Tibial artery (tissue), 4 donors: ENCODE measurements at places on chromosomes 2 and 18.

DNA sequence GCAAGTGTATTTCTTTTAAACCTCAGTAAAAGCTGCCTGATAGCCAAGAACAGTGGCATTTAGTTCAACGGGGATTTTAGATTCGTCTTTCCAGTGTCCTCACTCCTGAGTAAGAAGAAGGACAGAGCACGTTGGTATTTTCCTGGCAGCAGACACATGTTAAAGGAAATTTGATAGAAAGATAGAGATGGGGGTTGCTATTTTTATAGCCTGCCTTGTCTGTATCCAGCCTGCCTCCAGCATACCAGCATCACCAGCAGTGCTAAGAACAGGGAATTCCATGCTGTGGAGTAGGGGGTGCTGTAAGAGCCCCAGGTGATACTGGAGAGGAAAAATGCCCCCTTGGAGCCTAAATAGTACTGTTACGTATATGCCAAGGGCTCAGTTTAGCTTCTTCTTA is 1.1 kb upstream of the SMYD1 start:
- DNase-seq = no peak

- no peak for DNase-seq
Measured at GRCh38 chr2:1405967-1406366, 7.3 kb upstream of the TPO start.

DNA sequence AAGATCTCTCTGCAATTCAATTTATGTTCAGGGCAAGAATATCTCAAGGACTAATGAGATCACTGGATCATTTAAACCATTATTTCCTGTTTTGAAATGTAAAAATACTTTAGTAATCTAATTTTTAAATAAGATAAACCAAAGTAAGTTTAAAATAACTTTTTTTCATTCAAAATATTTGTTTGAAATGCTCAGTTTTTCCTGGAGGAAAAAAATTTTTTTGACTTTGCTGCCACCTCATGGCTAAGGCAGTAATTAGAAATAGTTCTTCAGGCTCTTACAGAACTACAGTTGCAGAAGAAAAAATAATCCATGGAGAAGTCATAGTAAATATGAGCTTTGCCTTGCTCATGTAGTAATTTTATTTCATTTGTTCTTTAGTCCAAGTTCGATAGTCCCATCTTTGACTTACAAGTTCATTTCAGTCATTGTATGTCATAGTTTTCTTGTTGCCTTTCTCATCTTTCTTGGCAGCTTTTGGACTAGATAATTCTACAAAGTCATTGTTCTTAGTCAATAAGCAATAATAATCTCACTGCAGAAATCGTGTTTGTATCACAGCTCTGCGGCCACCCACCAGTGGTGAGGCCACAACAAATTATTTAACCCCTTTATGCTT is 127.4 kb downstream of the DPP4 start:
- DNase-seq = no peak

DNA sequence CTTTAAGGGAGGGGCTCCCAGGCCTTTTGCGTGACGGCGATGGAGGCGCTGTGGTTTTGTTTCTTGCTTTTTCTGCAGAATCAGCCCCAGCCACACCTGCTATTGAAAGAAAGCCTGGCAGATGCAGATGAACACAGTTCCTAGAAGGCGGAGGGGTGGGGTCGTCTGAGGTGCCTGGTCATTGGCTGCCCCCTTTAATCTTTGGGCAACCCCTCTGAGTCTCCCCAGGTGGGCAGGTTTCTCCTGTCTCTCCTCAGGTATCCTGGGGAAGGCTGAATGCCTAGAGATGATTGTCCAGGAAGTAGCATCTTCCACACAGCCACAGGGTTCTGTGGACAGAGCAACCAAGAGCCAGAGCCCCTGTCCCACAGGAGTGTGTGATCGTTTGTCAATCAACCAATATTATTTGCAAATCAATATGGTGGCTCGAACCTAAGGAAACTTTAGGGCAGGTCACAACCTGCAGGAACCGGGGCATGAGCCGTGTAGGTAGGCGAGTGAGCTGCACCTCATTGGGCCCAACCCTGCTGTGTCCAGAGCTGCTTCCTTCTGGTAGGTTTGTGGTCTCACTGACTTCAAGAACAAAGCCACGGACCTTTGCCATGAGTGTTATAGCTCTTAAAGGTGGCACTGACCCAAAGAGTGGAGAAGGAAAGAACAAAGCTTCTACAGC is 104.3 kb downstream of the NDUFA10 start:
- DNase-seq = peak; percentile 48

DNA sequence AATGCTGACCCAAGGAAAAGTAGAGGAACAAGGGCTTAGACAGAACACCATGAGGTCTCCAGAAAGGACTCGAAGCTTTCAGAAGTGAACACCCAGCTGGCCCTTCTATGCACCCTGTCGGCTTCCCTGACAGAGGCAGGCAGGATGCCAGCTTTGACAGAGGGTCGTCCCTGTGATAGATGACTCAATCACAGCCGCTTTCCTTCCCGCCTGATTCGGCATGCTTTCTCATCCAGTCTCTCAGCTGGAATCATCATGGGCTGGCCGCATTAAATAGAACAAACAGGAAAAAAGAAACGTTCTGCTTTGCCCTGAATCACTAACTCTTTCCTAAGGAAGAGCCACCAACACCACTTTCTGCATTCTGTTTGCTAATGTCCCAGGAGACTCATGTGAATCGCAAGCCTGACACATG is 140.3 kb upstream of the RAB12 start:
- no peak for DNase-seq

GRCh38 chr18:45793264-45793965 is 32.1 kb upstream of the SIGLEC15 start:
- no peak for DNase-seq

DNA sequence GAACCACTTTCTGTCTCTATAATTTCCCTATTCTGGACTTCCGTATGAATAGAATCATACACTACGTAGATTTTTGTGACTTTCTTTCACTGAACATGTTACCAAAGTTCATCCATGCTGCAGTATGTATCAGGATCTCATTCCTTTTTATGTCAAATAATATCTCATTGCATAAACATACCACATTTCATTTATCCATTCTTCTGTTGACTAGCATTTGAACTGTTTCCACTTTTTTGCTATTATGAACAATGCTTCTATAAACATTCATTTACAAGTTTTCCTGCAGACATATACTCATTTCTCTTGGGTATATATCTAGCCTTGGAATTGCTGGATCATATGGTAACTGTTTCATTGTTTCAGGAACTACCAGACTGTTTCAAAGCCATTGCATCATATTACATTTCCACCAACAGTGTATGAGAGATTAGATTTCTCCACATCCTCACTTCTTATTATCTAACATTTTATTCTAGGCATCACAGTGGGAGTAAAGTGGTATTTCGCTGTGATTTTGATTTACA is 186.2 kb downstream of the DYM start:
- no peak for DNase-seq

DNA sequence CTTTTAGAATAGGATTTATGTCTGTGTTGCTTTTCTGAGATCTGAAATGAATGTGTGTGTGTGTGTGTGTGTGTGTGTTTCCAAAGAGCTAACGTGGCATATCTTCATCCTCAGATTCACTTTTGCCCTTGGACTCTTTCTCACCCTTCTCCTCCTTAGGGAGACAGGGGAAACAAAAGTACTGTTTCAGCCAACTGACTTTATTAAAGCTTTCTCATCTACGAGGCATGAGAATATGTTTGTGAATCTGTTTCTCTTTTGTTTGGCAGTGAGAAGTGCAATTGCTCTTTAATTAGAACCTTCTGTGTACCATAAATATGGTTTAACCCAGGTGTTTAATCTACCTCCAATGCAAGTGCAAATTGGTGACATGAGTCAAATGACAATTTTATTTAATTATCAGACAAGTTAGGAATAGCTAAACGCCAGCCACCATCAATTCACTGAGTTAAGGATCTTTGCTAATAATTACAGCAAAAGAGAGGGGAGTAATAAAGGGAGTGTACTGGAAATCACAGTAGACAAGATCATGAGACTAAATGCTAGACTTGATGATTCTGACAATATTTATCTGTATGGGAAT is 186.4 kb upstream of the COL3A1 start:
- DNase-seq = no peak

GRCh38 chr2:133673305-133673905 is 105.1 kb upstream of the NCKAP5 start:
- DNase-seq = no peak

DNA sequence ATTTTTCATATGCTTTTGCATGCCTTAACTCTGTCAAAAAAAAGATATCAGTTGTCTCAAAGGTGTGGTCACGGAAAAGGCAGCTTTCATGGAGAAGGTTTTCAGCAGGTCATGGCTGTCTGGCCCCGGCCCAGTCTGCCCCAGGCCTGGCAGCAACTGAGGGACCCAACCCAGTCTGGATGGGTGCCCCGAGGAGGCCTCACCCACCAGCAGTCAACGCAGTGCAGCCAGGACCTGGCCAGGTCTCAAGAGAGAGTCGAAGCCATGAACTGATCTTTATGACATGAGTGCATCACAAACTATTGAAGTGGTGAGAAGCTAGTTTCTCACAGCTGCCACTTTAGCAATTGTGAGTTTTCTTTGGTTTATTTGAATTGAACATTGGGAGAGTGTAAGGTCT is 7.9 kb downstream of the TUBB6 start:
- DNase-seq = no peak

GRCh38 chr2:74515981-74516633 is 1.9 kb downstream of the TLX2 start:
- peak; percentile 67 for DNase-seq

- DNase-seq = no peak
Measured at GRCh38 chr2:198098918-198099317, 294.5 kb downstream of the PLCL1 start.

- DNase-seq = peak; percentile 79
Measured at GRCh38 chr18:3585656-3586509, 135.9 kb downstream of the TGIF1 start.

DNA sequence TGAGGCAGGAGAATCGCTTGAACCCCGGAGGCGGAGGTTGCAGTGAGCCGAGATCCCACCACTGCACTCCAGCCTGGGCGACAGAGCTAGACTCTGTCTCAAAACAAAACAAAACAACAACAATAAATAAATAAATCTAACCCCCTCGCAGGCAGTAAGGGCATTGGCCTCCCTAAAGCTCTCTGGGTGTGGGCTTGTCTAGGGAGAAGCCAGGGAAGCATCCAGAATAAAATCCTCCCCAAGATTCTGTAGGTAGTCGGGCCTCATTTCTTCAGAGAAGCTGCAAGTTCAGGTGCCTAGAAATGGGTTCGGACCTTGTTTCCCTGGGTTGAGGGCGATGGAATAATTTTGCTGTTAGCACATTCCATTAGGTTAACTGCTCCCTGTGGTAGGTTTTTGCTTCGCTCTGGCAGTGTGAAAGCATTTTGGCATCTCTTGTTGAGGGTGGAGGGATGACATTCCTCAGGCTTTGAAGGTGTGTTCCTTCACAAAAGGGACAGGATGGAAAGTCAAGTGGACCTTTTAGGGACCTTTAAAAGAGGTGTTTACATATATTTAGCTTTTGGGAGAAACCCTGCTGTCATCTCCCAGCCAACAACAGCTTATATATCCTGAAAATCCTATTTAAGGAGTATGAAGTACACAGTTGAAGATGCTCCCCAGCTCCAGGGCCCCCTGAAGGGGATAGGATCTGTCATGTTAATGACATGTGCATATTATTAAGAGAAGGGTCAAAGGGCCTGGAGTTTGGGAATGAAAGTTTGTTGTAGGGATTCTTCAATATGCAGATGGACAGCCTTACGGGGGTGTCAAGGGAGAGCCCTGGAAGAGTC is 17.7 kb downstream of the MYCN start:
- no peak for DNase-seq

- peak; percentile 28 for DNase-seq
Measured at GRCh38 chr18:75129717-75130477, 79.0 kb downstream of the PTGR3 start.

DNA sequence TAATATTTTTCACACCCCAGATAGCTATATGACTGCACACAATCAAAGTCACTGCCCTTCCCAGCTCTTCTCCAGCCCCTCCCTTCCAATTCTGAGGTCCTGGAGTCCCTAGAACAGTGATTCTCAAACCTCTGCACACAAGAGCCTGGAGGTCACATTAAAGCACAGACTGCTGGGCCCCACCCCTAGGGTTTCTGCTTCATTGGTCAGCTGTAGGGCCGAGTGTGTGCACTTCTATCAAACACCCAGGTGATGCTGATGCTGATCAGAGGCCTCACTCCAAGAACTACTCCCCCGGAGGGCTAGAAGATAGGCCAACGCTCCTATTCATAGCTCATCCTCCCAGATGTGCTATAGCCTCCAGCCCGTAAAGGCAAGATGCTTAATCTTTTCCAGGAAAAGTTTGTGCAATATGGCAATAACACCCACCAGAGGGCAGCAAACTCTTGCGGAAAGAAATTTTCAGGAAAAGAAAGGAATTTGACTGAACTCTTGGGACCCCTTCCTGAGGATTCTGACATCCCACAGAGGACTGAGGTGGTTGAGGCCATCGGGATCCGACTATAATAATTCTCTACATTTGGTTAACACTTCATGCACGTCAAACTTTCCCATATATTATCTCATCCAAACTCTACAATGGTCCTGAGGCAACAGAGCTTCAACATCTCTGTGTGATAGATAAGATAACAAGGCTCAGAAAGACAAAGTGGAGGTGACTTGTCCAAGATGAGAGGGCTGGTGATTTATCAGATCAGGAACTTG is 194.2 kb upstream of the PKDCC start:
- DNase-seq = no peak

GRCh38 chr2:26716769-26717168 is 24.2 kb downstream of the KCNK3 start:
- no peak for DNase-seq
